ENCODE measurements at places on chromosomes 1 and 21. TPM values are rescaled to one million over a fixed set of nuclear protein-coding genes. Genes with fewer than 3 reads are reported as not detected.

The KLF17 gene
- 1.9 TPM for total RNA-seq

DNA sequence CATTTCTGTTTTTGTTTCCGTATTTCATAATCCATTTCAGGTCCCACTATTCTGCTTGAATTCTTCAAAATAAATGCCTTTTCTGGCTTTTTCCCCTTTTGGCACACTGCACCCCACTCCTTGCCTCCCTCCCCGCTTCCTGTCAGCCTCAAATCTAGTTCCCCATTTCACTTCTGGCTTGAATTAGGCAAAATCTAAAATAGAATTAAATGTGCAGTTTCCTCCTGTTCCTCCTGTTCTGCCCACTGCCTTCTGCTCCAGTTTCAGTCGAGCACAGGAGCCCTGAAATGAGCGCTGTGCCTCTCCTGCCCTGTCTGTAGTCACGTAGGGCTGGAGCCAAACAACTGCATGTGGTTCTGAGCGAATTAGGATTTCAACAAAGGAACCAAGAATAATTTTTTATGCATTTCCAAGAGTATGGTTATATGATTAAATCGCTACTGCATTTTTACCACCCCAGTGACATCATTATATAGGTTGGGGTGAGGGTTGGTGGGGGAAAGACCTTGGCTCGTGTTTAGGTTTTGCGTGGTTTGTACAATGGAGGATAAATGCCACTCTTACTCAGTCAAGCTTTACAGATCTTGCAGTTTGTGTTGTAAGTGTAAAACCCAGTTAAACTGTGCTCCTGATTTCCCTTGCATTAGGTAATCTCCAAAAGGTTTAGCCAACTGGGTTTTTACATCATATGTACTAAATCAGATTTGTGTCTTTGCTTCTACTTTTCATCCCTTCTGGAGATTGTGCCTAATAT lies 114.9 kb downstream of the VPS13D start:
- DNase-seq = no peak

The SLC1A7 gene
- not detected for total RNA-seq

- DNase-seq = no peak
Measured at GRCh38 chr1:210448297-210448892, 119.7 kb downstream of the HHAT start.

DNA sequence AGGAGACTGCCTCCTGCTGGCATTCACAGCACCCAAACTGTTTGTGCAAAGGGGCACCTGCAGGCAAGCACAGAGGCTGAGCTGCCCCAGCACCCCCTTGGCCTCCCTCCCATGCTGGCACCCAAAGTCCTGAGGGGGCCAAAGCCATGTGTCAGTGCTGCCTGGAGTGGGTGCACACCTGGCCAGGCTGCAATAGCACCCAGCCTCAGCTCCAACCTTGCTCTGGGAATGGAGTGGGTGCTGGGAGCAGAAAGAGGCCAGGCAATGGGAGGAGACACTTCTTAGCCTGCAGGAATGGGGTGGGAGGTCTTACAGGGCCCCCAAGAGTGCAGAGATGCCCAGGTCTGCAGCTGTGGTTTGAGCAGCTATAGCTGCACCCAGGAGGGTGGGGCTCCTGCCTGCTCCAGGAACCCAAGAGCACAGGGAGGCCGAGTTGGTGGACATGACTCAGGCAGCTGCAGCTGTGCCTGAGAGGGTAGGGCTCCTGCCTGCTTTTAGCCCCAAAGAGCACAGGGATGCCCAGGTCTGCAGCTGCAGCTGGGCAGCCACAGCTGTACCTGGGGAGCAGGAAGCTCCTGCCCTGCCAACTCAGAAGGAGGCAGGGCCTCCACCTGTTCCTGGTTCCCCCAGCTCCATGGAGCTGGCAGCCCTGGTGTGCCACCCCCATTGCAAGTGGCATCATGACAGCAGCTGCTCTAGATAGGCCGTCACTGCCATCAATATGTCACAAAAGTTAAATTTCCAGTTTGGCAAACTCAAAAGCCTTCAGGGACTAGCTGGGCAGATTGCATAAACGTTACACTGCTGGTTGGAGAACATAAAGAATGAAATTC lies 5.3 kb upstream of the CHD1L start:
- no peak for DNase-seq

DNA sequence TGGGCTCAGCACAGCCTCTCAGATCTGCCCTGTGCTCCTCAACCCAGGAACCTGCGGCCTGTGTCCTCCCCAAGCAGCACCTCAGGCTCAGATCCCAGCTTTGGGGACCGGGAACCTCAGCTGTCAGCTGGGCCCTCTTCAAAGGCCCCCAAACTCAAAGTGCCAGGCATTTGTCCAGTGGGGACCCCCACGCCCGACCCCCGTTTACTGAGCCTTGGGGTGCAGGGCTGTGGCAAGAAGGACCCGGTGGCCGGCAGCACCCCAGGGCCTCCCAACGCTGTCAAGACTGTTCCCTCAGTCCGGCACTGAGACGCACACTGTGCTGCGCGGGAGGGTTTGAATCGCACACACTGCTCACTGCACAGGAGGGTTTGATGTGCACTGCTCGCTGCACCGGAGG lies 35.0 kb downstream of the MORN1 start:
- DNase-seq = no peak

DNA sequence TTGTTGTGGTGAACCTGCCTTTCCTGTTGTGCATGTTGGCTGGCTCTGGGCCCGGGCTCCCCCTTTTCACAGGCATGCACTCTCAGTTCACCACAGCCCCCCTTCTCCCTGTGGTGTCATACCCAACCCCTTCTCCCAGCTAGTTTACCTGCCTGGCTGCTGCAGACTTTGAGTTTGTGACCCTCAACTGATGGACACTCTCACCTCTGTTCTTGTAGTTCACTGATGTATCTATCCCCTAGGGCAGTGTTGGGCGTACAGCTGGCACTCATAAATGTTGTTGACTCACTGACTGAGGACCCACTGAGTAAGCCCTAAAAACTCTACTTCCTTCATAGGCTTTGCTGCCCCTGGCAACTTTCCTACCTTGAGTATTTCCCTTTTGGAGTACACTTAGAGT lies 54.9 kb downstream of the WDR64 start:
- DNase-seq = no peak

GRCh38 chr1:214698559-214698958 lies 95.6 kb downstream of the CENPF start:
- no peak for DNase-seq

GRCh38 chr1:245770156-245770555 lies 615.4 kb downstream of the KIF26B start:
- DNase-seq = no peak

DNA sequence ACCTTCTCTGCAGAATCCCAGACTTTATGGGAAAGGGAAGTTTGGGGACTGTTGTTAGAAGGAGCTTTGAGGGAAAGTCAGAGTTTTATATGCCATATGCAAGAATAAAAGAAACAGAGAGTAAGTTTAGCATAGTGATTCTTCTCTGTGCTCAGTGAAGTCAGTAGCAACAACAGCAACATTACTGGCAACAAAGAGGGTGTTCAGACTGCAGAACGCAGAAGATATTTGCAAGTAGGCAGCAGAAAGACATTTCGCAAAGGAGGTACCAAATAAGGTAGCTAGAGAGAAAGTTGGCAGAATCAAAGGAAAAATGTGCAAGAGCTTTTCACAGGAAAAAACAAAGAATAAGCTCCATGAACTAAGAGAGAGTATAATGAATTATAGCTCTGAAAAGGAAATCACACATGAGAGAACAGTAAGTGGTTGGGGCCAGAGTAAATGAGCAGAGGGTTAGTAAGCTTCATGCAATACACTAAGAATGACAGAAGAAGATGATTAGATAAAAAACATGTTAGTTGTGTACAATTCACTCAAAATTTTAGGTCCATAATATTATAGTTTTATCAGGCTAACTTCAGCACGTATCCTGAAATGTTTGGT lies 98.1 kb downstream of the NEGR1 start:
- no peak for DNase-seq

- DNase-seq = no peak
Measured at GRCh38 chr1:156414461-156415064, 45.6 kb downstream of the RHBG start.

GRCh38 chr1:211908453-211908852 lies 77.9 kb upstream of the LPGAT1 start:
- DNase-seq = no peak

GRCh38 chr1:43308635-43309404 lies 8.0 kb downstream of the TIE1 start:
- no peak for DNase-seq

DNA sequence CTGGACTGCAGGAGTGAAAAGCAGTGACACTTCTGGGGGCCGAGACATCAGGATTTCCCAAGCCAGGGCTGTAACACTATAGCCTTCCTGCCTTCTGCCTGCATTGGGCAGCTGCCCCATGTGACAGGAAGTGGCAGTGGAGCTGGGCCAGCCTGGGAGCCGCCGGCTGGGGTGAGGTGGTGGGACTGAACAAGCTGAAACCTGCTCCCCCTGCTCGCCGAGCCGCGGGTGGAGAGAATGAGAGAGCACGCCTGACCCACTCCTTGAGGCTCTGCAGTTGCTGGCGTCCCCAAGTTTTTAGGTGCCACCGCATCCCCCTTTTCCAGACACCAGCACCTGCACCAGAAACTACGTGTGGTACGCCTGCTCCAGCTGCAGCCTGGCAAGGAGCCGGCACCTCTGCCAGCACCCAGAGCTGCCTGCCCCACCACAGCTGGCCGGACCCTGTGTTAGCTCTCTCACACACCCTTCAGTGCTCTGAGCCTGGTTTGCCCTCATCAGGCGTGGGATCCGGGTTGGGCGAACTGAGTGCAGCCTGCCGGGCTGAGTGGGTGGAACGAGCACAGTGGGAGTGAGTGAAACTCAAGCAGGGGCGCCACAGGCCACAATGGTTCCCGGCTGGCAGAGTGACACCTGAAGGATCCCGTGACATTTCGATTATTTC lies 119.4 kb downstream of the AKT3 start:
- DNase-seq = no peak

DNA sequence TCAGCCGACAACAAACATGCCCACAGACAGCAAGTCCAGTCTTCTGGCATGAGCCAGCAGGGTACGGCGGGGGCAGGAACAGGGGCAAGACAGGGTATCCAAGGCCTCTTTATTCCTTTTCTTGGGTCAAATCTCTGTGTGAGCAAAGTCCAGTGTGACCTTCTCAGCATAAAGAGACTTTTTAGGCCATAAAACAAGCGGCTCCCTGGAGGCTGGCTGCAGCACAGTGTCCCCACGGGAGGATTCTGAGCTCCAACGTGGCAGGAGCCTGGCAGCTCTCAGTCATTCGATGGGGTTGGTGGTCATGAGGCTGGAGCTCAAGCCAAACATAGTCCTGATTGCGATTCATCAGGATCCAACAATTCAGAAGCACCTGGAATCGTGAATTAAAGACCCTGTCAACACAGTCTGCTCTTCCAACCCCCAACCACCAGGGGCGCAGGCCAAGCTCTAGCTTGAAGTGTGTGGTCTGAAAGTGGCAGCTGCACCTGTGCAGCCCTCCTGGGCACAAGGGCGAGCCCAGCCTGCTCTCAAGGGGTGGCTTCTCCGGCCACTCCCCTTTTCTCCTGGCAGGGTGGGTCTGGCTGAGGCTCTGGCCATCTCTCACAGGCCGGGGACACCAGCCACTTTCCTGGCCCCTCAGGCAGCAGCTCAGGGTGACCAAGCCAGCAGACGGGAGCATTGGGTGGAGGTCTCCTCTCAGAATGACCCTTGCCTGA lies 62.1 kb downstream of the SLC66A1 start:
- no peak for DNase-seq

- no peak for DNase-seq
Measured at GRCh38 chr1:17561247-17561548, 21.7 kb downstream of the ARHGEF10L start.

The GOLPH3L gene
- total RNA-seq = 24.3 TPM

DNA sequence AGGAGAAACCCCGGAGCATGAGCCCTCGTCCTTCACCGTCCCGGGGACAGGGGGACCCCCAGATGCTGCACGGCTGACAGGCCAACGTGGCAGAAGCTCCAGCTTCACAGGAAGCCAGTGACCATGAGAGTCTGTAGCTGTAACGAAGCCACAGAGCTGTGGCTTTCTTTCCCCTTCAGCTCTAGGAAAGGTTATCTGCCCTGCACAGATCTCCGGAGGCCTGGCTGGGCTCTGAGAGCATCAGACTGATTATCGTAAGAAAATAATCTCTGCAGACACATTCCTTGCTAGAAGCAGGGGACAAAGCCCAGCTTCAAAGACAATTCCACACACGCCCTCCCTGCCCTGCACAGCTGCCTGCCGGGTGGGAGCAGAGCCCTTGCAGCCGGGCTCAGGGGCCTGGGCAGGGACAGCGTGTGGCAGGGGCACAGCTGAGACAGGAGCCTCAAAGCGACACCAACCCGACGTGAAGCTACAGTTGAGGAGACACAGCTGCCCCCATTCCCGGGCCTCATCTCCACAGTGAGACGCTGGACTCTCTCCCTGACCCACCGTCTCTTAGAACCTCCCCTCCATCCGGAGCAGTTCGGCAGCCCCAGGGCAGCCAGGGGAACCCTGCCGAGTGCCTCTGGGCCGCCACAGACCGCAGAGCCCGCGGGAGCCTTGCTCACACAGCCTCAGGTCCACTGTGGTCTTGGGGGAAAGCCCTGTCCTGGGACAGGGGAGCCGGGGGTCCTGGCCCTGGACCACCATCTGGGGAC lies 30.6 kb downstream of the POFUT2 start:
- no peak for DNase-seq

DNA sequence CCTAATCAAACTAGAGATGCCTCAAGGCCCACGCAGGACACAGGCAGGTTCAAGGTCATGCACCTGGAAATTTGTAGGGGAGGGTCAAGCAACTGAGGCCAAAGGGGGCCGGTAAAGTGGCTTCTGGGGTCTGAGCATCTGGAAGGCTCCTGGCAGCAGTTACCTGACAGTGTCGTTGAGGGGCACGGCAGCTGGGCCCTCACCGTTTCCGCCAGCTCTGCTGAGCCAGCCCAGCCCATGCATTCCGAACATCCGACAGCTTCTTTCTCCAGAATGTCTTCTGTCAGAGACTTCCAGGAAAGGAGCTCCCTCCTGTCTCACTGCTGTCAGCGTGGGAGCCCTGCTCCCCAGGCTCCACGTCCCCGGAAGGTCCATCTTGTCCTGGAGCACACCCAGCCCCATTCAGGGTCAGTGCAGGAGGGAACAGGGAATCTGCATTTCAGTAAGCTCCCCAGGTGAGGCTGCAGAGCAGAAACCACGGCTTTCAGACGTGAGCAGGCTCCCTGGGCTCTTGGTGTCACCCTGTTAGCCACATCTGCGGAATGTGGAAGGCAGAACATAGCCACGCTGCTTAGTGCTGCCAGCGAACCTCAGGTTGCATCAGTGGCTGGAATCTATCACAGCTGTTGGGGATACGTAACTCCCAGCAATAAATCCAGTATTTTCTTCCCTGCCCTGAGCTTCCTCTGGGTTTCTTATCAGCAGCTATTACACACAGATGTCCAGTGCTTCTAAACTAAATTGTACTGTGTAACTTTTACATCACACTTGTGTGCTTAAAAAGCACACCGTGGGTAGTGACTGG lies 36.3 kb upstream of the FAM3B start:
- peak; percentile 38 for DNase-seq

- DNase-seq = no peak
Measured at GRCh38 chr1:162259894-162260455, 116.7 kb downstream of the SPATA46 start.

DNA sequence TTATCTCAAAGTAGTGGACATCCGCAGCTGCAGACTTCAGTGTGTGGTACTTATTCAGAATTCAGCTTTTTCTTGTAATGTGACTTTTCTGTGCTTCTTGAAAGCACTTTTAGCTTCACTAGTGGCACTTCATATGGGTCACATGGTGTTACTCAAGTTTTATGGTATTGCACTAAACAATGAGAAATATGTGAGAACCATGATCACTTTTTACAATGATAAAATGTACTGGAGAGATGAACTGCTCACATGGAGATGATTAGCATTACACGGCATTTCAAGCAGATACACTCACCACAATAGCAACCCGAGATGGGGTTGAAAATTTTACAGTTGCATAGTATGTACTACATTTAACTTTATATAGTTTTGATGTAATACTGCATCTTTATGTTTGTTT lies 40.1 kb upstream of the GPR52 start:
- no peak for DNase-seq

- DNase-seq = no peak
Measured at GRCh38 chr1:199551967-199552565, 475.4 kb upstream of the NR5A2 start.

All from uterus (tissue), 4 donors.